Stimulated activated CD4-positive, alpha-beta T cell treated with anti-CD3 and anti-CD28 coated beads, Interleukin-15, amount 100 ng/mL, for 1 hour (primary cell): ENCODE measurements at places on chromosomes 3 and 15.

DNA sequence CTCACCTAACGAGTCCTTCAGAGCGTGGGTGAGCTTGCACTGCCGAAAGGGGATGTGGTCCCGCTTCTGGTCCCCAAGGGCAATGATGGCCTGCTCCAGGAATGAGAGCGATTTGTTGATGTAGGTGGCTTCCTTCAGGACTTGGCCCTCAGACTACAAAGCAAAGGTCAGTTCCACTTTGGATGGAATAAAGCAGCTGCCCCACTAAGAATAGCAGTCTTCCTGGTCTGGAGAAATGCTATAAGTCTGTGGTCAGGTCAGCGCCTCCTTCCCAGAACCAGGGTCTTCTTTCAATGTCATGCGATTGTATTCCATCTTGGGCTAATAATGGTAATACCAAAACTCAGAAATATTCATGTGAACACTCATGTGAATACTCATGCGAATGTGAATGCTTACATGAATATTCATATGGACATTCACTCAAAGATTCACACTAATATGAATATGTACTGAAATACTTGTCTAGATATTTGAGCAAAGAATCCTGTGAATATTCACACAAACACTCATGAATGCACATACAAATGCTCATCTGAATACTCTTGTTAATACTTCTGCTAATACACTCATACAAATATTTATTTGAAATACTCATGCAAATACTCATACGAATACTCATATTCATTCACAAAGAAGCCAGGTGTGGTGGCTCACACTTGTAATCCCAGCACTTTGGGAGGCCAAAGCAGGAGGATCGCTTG is 16.7 kb downstream of the KIF9 start:
- no peak for DNase-seq

- DNase-seq, result no peak
Observed at GRCh38 chr15:57061281-57061680, 142.8 kb downstream of the TCF12 start.

DNA sequence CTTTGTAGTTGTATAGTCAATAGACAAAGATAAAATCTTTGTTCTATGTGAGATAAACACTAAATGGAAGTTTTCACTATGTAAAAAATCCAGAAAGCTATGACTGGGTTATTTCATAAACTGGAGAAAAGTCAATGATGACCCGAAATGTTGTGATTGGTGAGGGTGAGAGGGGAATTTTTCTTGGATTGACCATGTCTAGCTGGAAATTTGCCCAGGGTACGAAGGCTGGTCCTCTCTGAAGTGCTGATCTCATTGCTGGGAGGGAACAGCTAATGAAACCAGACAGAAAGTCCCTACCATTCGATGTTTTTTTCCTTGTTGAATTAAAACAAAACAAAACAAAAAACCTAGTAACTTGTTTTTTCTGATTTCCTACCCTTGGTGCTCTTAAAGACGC is 14.3 kb downstream of the TPRG1 start:
- DNase-seq, result no peak

DNA sequence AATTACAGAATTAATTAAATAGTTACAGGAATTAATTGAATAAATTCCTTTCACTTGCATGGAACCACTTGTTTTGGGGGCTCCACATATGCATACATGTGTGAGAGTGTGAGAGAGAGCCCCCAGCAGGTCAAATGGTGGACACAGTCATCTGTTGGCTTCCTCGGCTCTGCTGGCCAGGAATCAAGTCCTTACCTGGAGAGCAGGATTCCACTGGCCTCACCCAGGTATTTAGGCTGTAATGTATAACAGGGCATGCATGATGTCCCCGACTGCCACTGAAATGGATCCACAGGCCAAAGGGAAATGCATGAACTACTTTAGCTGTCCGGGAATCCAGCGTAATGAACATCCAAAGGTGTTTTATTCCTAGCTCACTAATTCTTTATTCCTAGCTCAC is 139.7 kb upstream of the SMAD3 start:
- DNase-seq, result no peak

DNA sequence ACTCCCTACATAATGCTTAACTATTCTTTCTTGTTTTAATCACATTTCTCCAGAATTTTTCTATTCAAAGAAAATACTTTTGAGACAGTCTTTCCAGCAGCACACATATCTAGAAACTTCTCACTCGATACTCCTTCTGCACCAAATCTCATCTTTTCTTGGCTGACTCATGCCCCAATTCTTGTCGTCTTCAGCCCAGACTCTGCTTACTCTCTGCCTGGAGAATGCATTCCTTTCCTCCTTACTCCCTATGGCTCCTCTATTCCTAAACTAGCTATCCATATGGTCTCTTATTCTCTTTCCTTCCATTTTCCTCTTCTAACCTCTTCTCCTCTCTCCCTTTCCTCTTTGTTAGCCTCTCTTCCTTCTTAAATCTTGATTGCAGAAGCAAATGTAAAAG is 158.7 kb downstream of the GBE1 start:
- DNase-seq, result no peak

DNA sequence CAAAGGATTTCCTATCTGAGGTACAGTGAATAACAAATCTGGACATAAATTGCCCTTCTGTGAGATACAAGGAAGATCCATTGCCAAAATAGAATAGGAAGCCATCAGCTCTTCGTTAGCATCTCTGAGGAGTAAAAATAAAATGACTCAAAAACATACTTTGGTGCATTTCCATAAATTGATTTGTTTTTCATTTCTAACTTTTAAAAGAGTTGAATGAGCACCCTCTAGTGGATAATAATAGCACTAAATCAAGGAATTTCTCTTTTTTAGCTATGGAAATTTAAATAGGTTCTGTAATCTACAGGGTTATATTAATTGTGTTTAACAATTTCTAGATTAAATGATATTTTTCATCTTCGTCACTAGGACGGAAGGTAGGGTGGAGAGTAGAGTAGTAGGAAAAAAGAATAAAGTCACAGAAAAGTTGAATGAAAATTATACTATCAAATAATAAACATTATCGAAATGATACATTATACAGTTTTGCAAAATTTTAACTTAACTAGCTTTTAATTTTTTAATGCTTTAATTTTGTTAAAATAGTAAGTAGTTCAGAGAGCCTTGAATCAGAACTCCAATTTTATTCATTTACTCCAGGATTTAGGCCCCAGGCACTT is 6.4 kb downstream of the NSUN3 start:
- DNase-seq, result no peak

GRCh38 chr3:83216919-83217594 is 1455.6 kb upstream of the GBE1 start:
- no peak for DNase-seq

- no peak for DNase-seq
Observed at GRCh38 chr3:156456771-156457224, 98.1 kb downstream of the SSR3 start.

DNA sequence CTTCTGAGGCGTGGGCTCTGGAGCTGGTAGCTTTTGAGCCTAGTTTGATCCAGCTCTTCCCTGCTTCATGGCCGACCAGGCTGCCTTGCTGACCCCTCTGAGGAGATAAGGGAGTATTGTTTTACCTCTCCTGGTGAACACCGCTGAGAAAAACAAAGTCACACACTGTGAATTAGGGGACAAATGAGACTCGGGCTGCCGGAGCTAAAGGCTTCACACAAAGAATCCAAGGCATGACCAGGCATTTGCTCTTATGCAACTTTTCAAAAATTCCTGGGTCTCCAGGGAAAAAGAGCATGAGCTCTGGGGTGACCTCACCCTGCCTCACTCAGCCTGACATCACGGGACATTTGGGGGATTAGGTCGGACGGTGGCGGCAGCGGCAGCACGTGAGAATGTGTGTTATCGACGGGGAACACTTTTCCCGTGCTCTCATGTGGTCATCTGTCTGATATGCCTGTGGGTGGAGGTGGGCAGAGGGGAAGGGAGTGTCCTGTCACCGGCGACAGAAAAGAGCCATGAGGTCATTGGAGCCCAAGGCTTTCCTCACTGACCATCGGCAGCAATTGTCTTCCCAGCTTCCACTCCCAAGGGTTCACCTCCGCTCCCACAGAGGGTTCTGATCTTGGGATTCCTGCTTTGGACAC is 61.0 kb downstream of the TMEM44 start:
- DNase-seq, result no peak

DNA sequence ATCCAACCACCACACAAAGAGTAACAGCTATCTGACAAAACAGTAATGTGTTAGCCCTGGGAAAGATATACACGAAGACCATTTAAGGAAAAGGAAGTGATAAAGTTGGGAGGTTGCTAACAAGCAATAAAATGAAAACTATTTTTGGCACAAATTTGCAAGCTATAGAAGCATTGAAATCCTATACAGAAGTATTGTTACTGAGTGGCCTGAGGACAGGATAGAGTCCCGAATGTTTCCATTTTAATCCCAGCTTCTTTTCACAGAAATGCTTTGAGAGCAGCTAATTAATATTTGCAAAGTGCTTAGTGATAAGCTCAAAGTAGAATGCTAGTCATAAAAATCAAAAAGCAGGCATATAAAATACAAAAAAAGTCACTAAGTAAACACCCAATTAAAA is 51.5 kb downstream of the RAD18 start:
- DNase-seq, result no peak

GRCh38 chr3:145522893-145523651 is 637.9 kb downstream of the PLOD2 start:
- DNase-seq, result no peak

GRCh38 chr3:168956076-168956475 is 707.4 kb downstream of the MECOM start:
- DNase-seq, result no peak

DNA sequence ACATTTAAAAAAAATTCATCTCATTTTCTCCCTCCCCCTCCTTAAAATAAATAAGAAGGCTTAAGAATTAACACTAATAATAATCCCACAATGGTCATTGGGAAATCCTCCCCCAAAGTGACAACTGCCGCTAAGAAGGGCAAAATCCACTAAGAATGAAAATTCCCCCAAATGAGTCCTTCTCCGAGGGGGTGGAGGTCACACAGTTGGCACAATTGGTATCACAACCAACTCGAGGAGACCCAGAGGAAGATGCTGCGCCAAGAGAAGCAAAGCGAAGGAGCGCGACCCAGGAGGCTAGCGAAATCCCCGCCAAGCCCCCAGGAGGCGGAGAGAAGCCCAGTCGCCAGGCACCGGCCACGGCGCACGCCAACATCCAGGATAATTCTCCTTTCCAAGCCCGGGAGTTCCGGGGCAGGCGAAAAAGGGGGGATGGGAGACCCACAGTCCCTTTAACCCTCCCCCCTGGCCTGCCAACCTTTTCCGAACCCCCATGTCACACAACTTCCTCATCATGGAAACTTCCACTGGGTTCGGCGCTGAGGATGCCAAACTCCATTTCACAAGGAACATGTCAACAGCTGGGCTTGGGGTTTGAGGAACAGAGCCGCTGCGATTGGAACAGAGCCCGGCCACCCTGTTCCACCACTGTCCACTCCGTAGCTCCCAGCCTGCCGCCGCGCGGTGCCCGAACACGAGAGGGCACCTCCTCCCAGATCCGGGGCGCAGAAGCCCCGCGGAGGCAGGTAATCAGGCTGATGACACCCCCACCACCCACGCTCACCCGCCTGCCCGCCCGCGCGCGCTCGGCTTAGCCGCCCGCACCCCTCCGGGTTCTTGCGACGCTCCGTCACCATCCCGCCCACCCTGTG is 668 bp downstream of the THRB start:
- DNase-seq, result no peak

- DNase-seq, result no peak
Observed at GRCh38 chr3:12229146-12229851, 59.6 kb upstream of the PPARG start.

- no peak for DNase-seq
Observed at GRCh38 chr3:43816372-43816771, 125.6 kb downstream of the ABHD5 start.

- DNase-seq, result no peak
Observed at GRCh38 chr3:162780313-162780712, 1283.7 kb downstream of the OTOL1 start.

DNA sequence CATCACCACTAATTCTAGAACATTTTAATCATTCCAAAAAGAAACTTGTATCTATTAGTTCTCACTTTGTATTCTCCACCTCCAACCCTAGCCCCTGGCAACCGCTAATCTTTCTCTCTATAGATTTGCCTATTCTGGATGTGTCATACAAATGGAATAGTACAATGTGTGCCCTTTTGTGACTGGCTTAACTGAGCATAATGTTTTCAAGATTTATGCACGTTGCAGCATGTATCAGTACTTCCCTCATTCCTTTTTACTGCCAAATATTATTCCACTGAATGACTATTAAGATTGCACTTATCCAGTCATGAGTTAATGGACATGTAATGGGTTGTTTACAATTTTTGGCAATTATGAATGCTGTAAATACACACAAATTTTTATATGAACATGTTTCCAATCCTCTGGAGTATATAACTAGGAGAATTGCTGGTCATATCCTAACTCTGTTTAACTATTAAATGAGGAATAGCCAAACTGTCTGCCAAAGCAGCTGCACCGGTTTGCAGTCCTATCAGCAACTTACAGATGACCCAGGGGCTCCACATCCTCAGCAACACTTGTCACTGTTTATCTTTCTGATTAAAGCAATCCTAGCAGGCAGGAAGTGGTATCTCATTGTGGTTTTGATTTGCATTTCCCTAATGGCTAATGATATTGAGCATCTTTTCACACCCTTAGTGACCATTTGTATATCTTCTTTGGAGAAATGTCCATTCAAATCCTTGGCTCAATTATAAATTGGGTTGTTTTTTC is 42.9 kb downstream of the DCUN1D1 start:
- no peak for DNase-seq

DNA sequence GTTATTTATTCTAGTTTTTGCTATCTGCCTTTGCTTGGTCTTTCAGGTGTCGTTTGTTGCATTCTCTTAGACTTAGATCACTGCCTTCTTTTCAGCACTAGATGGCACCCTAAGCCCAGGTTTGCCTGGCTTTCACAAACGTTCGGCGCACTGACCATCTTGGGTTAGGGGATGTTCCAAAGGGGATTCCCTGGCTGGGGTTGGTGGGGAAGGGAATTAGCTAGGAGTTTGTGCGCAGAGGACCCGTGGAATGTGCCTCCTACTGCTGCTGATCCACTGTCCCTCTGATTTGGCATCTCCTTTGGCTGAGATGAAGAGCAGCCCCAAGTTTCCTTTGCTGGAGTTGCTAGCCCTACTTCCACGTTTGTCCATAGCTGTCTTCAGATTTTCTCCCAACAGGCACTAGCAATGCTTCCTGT is 33.9 kb downstream of the PFN2 start:
- DNase-seq, result no peak

DNA sequence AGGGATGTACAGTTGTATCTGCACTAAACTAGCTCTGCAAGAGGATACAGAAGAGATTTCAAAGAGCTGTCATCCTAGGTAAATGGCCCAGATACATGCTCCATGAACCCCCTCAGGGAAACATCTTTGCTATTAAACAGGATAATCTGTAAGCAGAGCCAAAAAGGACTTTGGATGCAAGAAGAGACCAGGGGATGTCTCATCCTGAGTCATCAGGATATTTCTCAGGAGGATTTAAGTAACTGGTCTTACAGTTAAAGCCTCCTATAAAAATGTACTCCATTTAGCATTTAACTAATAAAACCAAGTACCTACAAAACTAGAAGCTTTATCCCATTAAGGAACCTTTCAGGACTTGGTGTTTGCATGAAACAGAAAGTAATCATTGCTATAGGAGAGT is 48.2 kb upstream of the PHLDB2 start:
- DNase-seq, result no peak
